ENCODE measurements at places on chromosomes 6 and 20. TPM values are rescaled to one million over a fixed set of nuclear protein-coding genes. Genes with fewer than 3 reads are reported as not detected.

Gene PGC
- not detected for total RNA-seq

Gene OXT
- not detected for total RNA-seq

Gene EPPIN
- total RNA-seq, result not detected

- DNase-seq, result peak; percentile 34
These were observed 561.6 kb upstream of the CHD6 start for GRCh38 chr20:42179768-42180167.

DNA sequence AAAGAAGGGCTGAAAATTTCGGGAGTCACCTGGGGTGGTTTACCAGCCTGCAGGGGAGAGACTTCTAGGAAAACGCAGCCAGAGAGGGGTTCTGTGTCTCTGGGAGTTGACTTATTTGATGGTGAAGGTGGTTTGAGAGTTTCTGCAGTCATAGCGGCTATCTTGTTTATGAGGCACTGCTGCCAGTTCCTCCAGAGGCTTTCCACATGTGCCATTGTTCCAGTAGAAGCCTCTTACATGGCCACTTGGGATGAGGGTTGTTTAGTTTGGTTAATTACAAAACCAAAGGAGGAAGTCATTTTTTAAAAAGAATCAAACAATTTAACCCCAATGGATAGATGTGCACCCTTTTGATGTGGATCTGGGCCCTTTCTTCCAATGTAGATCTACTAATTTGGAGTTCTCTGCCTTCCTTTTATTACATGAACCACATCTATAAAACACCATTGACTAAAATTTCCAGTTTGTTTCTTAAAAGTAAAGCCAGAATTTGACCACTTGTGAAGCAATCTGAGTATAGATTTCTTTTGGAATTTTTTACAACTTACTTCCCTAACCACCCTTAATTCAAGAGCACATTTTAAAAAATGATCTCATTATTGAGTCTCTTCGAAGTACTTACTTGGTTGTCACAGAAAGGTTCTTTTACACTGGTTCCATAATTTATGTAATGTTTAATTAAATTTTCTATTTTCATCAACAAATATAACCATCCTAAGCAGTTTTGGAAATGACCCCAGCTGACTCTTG lies 97.6 kb downstream of the TCP11 start:
- DNase-seq, result no peak

DNA sequence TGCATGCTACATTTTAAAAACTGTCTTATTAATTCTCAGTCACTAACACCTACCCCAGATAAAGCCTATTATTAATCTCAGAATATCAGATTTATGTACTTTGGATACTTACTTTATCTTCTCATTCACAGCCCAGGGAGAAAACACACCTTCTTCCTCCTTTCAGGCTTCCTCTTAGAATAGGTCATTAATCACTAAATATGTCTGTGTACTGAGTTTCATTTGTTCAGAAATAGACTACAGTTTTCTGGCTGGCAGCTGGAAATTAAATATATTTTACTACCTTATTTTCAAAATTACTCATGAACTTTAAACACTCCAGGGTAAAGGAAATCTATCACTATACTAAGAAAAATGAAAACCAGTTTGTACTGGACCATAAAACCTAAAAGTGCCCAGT lies 147.7 kb upstream of the DST start:
- no peak for DNase-seq

DNA sequence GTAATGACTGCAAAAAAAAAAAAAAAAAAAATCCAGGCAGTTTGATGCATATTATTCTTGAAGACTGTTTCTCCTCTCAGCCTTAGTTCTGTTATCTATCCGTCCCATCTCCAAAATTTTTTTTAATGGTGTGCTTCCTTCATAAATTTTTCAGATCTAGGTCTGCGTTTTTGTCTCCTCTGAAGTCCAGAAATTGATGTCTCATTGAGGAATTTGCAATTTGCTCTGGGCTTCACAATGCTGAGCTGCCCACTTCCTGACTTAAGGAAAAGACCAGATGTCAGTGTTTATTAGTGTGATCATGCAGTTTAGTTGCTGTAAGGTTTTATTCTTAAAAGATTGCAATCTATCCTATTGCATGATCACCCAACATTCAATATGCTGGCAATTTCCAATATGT lies 297.6 kb downstream of the ZNF217 start:
- DNase-seq, result peak; percentile 44

DNA sequence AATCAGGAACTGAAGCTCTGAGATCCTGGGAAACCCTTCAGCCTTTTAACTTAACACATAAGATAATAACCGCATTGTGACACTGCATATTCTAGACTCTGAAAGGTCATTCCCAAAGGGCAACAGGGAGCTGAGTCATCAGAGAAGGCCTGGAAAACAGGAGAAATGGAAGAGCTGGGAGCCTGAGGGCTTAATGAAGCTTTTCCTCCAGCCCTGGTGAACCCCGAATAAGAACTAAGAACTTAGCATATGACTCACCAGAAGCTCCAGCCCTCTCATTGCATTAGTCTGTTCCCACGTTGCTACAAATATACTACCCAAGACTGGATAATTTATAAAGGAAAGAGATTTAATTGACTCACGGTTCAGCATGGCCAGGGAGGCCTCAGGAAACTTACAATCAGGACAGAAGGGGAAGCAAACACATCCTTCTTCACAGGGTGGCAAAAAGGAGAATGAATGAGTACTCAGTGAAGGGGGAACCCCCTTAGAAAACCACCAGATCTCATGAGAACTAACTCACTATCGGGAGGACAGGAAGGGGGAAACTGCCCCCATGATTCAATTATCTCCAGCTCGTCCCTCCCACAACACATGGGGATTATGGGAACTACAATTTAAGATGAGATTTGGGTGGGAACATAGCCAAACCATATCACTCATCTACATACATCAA lies 648.5 kb downstream of the TFAP2A start:
- DNase-seq, result peak; percentile 100

DNA sequence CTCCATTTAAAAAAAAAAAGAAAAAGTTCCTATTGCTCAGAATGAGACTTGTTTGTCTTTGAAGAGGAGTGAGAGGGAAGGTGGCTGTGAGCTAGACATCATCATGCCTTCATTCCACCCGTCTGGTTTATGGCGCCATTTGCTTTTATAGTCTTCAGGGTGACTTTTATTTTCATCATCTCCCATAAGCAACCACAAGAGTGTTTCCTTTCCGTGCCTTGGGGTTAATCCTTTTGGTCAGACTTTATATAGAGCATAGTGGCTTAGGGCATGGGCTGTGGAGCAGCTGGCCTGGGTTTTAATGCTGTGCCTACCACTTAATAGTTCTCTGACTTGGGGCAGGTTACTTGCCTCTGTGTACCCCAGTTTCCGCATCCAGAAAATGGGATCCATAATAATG lies 77.8 kb downstream of the RREB1 start:
- no peak for DNase-seq

DNA sequence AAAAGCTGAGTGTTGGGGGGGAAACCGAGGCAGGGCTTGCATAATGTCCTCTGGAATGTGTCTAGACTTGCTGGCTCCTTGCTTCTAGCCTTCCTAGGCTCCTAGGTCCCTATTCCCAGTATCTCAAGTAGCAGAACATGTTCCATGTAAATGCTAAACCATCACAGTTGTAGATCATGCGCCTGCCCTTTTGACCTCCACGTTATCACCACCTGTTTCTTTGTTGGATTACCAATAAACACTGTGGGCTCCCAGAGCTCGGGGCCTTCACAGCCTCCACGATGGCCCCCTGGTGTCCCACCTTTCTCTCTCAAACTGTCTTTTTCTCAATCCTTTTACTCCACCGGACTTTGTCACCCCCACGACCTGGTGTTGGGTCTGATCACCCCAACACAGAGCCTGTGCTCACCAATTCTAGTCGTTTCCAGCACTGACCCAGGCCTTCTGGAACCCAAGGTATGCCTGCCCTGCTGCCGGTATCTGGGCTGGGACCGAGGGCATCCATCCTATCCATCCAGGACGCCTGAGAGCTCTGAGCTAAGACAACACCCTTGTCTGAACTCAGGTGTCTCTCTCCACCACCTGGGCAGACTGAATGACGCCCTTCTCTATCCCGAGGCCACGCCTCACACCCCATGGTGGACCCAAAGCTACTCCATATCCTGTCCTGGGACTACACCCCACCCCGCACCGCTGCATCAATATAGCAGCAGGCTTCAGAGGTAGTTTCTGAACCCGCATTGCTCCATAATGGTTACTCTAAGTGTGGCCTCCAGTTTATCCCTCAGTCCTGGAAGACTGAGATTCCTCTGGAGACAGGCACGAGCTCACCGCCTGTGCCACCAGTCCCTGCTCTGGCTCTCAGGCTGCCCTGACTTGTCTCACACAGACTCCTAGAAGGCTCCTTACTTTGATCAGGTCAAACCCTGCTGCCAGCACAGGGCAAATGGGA lies 9.3 kb upstream of the PRR18 start:
- DNase-seq, result no peak

DNA sequence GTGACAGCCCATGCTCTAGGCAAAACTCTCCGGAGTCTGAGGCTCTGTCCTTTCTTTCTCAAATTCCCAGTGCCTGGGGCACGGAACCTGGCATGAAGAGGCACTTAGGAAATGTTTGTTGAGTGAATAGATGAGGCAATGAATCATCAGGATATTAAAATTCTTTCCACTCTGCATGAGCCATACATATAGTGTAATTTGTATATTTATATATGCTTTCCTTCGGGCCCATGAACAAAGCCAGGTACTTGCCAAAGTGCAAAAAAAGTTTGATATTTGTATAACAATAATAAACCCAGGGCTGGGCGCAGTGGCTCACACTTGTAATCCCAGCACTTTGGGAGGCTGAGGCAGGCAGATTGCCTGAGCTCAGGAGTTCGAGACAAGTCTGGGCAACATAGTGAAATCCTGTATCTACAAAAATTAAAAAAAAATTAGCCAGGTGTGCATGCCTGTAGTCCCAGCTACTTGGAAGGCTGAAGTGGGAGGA lies 212.3 kb upstream of the ZNF217 start:
- peak; percentile 97 for DNase-seq

GRCh38 chr6:43710576-43710975 lies 23.0 kb upstream of the MRPS18A start:
- DNase-seq, result no peak

GRCh38 chr6:170049641-170050561 lies 241.0 kb downstream of the DLL1 start:
- DNase-seq, result peak; percentile 22

DNA sequence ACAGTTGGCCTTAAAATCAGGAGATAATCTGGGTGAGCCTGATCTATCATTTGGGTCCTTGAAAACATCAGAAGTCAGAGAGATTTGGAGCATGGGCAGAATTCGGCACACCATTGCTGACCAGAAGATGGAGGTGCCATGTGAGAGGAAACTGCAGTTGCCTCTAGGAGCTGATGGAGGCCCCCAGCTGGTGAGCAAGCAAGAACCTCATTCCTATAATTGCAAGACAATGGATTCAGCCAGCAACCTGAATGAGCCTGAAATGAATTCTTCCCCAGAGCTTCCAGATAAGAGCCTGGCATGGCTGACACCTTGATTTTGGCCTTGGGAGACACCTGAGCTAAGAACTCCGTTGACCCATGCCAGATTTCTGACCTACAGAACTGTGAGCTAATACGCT lies 76.3 kb upstream of the FYN start:
- no peak for DNase-seq

DNA sequence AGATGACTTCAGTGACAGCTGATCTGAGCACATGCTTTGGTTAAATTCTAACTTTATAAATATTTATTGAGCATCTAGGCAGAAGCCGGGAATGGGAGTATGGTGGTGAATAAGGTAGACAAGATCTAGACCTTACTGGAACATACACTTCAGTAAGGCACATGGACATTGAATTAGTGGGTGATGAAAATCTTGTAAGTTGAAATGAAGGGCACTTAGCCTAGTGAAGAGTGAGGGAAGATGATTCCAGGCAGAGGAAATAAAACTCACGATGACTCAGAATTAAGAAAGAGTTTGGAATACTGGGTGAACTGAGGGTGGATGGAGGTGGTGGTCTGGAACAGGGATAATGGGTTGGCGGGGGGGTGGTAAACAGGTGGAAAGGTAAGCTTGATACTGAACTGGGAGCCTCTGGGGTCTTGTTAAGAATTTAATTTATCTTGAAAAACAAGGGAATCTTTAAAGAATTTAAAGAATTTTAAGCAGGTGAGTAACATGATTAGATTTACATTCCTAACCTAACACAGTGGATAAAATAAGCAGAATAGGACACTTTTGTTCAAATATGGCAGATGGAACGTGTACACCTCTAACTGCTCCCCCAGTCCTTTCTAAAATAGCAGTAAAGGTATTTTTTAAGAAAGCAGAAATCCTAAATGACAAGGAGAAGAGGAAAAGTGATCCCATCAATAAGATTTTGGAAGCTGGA lies 75.2 kb upstream of the ARHGAP18 start:
- DNase-seq, result peak; percentile 43

DNA sequence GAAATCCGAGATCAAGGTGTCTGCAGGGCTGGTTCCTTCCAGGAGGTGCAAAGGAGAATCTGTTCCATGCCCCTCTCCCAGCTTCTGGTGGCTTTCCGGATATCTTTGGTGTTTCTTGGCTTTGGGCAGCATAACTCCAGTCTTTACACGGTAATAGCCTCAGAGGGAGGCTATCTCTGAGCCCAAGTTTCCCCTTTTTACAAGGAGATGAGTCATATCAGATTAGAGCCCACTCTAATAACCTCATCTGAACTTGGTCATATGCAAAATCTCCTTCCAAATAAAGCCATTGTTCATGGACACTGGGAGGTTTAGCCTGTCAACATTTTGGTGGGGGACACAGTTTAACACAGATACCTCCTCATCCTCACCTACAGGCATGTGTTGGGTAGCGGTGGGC lies 213.7 kb downstream of the ATXN1 start:
- DNase-seq, result peak; percentile 44

- DNase-seq, result peak; percentile 77
These were observed 23.8 kb downstream of the RBM38 start for GRCh38 chr20:57414867-57415592.

- peak; percentile 89 for DNase-seq
These were observed 139.2 kb downstream of the AHI1 start for GRCh38 chr6:135358251-135358821.

DNA sequence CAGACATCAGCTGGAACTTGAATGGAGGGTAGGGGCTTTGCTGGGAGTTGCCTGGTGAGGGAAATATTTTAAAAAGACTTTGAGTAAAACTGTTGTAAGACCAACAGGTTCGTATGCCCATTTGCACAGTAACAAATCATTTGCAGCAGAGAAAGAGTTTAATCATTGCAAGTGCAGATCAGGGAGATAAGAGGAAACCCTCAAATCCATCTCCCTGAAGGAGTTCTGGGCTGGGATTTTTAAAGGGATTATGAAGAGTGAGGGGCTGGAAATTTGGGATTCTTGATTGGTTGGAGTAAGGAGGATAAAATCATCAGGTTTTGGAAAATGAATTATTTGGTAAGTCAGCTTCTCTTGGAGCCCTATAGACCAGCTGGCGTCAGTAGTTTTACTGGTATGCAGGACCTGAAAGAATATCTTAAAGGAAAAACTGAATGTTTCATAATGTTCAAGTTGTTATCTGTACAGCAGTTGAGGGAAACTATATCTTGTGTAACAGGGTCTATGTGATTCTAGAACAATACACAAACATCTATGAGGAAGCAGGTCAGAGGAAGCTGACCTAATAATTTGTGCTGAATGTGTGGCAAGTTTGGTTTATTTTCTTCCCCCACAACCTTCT lies 295.5 kb downstream of the PLCB1 start:
- no peak for DNase-seq

- DNase-seq, result peak; percentile 75
These were observed 91.5 kb downstream of the HIVEP2 start for GRCh38 chr6:142853244-142854180.

- DNase-seq, result peak; percentile 49
These were observed 350.5 kb downstream of the NRN1 start for GRCh38 chr6:5656226-5656625.
